ENCODE measurements at places on chromosomes 7 and 10. TPM values are rescaled to one million over a fixed set of nuclear protein-coding genes. Genes with fewer than 3 reads are reported as not detected.

DNA sequence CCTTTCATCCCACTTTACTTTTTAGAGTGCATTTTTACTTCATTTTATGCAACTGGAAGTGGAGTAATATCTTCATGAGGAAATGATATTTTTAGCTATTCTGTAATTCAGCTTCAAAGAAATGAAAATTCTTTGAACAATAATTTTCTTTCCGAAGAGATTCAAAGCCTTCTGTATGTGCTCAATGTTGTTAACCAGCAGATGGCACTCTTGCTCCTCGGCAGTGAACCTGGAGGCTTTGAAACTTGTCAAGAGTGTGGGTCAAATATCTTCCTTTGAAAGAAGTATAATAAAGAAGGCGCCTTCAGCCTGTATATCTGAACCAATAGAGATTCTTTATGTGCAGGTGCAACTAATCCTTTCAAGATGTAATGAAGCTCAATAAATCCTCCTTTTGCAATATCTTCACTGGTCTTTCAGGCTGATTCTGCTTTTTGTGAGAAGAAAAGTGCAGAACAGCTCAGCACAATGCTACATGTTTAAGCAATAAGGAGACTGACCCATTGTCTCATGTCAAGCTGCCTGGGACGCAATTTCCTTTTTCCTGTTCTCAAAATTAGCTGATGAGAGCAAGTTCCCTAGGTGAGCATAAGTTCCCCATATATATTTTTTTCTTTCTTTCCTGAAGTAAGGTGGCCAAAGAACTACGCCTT, 258.4 kb downstream of the SEMA3A start:
- no peaks in the 10 kb centered on the region for H3K4me1 ChIP-seq
- no peak overlapping the region for H3K4me3 ChIP-seq
- no peak overlapping the region for H3K27ac ChIP-seq
- H3K36me3 ChIP-seq = no peaks in the 10 kb centered on the region

UBE3C gene
- total RNA-seq = 55.5 TPM

GRCh38 chr10:92483539-92483938, 90.4 kb downstream of the IDE start:
- no peaks in the 10 kb centered on the region for H3K27me3 ChIP-seq
- peaks cover 34% of the 10 kb centered on the region for H3K36me3 ChIP-seq
- no peak for DNase-seq
- no peak overlapping the region for H3K4me3 ChIP-seq
- H3K27ac ChIP-seq = no peak overlapping the region
- no peaks in the 10 kb centered on the region for H3K4me1 ChIP-seq

DNA sequence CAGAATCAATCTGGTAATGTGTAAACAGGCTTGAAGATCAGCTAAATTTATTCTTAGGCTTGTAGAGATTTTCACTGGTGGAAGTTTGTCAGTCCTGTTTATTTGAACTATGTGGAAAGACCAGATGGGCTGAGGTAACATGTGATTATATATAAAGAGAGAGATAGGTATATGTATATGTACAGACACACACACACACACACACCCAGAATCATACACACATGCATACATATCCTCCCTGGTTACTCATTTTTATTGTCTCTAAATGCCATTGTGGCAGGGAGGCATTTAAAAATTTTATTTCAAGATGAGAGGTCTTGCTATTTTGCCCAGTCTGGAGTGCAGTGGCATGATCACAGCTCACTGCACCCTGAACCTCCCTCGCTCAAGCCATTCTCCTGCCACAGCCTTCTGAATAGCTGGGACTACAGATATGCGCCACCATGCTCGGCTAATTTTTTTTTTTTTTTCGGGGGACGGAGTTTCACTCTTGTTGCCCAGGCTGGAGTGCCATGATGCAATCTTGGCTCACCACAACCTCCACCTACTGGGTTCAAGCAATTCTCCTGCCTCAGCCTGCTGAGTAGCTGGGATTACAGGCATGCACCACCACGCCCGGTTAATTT, 78.1 kb upstream of the CYTH3 start:
- H3K4me1 ChIP-seq = peaks cover 17% of the 10 kb centered on the region
- no peak overlapping the region for H3K27ac ChIP-seq
- DNase-seq = no peak

DNA sequence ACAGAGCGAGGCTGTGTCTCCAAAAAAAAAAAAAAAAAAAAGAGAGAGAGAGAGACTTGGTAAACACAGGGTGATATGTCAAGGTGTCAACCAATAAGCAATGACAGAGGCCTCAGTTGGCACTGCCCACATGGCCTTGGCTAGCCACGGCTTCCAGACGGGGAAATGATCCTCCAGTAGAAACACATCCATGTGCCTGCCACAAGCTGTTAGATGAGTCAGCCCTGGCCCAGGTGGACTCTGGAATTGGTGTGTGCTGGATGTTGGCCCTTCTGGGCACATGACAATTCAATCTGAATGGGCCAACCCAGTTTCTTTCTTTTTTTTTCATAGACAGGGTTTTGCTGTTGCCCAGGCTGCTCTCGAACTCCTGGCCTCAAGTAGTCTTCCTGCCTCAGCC, 13.7 kb downstream of the RFC2 start:
- peaks cover 18% of the 10 kb centered on the region for H3K4me1 ChIP-seq
- no peak for DNase-seq
- no peak overlapping the region for H3K4me3 ChIP-seq

KLF14 gene
- not detected for total RNA-seq

DNA sequence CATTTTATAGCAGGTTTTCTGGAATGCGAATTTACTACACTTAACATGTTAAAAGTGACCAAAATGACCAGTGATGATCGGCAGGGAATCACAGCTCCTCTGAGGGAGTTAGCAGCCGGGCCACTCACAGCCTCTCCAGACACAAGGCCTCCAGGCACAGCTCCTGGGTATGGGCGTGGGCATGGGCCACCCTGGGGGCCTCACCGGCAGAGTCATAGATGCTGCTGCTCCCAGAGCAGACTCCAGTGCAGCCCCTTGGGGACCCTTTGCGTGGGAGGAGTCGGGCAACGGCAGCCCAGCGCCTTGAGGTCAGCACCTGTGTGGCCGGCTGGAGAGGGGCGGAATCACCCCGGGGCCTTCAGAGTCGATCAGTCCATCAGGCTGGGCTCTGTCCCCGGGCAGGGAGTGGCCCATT, 8.6 kb downstream of the KNDC1 start:
- no peaks in the 10 kb centered on the region for H3K4me1 ChIP-seq
- no peaks in the 10 kb centered on the region for H3K36me3 ChIP-seq
- no peak overlapping the region for H3K4me3 ChIP-seq
- no peaks in the 10 kb centered on the region for H3K27me3 ChIP-seq
- DNase-seq = no peak

GRCh38 chr10:9294132-9294663, 1239.7 kb downstream of the GATA3 start:
- no peak overlapping the region for H3K27ac ChIP-seq
- H3K36me3 ChIP-seq = no peaks in the 10 kb centered on the region
- H3K4me1 ChIP-seq = no peaks in the 10 kb centered on the region
- no peak for DNase-seq

APBB1IP gene
- total RNA-seq = 119 TPM

DNA sequence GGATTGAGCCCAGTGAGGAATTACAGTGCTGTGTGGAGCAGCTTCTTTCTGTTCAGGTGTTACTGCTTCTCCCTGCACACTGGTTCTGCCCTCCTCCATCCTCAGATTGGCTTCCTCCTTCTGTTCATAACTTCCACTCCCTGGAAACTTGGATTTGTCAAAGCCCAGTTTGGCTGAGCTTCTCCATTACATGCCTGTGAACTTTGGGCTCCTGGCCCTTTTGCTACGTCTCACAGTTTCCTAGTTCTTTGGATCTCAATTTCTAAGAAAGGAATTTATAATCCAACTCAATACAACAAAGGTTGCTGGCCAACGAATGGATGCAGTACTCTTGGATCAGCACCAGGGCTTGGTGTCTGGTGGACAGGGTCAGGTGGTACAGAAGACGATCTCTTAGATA, 318.1 kb downstream of the RPS24 start:
- H3K4me3 ChIP-seq = no peak overlapping the region
- no peak overlapping the region for H3K27ac ChIP-seq
- no peaks in the 10 kb centered on the region for H3K4me1 ChIP-seq
- DNase-seq = no peak

PLAC9 gene
- not detected for total RNA-seq

PRSS37 gene
- not detected for total RNA-seq

DNA sequence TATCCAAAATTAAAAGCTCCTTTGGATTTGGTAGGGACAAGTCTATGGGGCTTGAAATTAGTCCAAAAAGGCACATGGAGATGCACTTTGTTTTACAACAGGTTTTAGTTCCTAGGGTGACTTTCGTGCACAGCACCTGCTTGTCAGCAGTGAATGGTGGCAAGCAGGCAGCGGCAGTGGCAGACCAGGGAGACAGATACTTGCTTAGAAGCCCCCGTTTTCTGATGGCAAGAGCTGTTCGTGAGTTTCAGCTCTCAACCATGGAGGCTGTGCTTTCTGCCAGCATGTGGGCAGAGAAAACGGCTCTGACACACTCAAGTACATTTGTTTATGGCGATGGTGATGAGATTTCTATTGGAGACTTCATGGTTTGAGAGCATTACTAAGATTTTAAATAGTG, 61.7 kb upstream of the SHH start:
- H3K27ac ChIP-seq = no peak overlapping the region
- no peaks in the 10 kb centered on the region for H3K27me3 ChIP-seq
- DNase-seq = no peak
- H3K4me1 ChIP-seq = no peaks in the 10 kb centered on the region
- no peaks in the 10 kb centered on the region for H3K36me3 ChIP-seq

DNA sequence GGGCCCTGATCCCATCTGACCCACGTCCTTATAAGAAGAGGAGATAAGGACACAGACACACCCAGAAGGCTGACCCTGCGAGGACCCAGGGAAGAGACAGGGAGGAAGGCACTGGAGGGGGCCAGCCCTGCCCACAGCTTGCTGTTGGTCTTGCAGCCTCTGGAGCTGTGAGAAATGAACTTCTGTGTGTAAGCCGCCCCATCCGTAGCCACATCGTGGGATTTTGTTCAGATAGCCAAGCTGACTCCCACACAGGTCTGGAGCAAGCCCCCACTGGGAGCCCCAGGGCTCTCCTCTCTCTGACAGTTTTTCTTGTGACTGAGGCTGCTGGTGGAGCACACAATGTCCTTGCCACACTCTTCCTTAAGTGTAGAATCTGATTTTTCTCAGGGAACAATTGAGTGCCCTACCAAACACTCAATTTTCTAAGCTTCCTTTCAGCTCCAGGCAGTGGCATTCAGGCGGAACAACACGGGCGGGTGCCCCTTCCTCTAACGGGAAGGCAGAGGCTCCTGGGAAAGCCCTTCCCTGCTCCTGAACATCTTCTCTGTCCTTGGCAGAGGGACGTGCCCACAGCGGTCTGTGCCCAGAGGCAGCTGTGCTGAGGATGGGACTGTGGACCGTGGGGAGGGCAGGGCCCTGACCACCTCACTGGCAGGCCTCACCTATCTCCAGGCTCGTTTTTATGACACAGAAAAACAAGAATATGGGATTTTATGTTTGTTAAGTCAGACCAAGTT, 160.6 kb upstream of the SHH start:
- no peak overlapping the region for H3K27ac ChIP-seq
- no peak overlapping the region for H3K4me3 ChIP-seq
- H3K36me3 ChIP-seq = no peaks in the 10 kb centered on the region
- H3K27me3 ChIP-seq = no peaks in the 10 kb centered on the region
- H3K4me1 ChIP-seq = no peaks in the 10 kb centered on the region
- DNase-seq = no peak

DNA sequence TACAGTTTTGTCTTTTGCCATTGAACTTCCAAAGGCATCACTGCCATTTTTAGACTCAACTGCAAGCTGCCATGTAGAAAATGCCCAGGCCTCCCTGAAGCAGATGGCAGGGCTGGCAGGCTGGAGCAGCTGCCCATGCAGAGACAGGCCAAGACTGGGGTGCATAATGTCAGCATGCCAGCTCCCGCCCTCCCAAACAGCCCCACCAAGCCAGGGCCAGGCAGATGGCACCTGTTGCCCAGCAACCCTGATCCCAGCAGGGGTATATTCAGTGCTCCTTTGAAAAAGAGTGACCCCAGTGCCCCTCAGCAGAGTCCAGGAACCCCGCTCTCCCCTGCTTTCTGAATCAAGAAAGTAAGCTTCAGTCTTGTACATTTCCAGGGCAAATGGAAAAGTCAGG, 32.6 kb downstream of the VSTM4 start:
- H3K4me1 ChIP-seq = no peaks in the 10 kb centered on the region
- no peak overlapping the region for H3K27ac ChIP-seq
- DNase-seq = no peak
- no peak overlapping the region for H3K4me3 ChIP-seq
- H3K27me3 ChIP-seq = no peaks in the 10 kb centered on the region
- no peaks in the 10 kb centered on the region for H3K36me3 ChIP-seq

DNA sequence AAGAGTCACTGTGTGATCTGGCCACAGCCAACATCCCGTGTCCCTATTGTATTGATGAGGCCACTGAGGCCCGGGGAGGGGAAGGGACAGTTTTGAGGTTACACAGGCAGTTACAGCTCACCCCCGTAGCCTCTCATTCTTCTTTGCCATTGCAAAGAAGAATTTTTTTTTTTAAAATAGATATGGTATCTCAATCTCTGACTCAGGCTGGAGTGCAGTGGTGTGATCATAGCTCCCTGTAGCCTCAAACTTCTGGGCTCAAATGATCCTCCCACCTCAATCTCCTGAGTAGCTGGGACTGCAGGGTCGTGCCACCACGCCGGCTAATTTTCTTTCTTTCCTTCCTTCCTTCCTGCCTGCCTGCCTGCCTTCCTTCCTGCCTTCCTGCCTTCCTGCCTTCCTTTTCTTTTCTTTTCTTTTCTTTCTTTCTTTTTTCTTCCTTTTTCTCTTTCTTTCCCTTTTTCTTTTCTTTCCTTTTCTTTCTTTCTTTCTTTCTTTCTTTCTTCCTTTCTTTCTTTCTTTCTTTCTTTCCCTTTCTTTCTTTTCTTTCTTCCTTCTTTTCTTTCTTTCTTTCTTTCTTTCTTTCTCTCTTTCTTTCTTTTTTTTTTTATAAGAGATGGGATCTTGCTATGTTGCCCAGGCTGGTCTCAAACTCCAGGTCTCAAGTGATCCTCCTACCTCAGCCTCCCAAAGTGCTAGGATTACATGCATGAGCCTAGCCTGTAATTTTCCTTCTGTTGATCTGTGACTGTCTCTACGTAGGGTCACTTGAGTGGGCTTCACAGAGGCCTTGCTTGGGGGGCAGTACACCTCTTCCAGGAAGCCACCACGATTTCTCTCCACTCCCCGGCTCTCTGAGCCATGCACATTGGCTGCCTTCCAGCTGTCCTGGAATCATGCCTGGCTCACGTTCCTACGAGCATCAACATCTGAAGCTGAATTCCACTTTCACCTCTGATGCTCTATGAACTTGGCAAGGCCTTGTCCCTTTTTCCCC, 31.3 kb downstream of the TMEM270 start:
- H3K27ac ChIP-seq = no peak overlapping the region
- H3K27me3 ChIP-seq = no peaks in the 10 kb centered on the region
- DNase-seq = no peak

DNA sequence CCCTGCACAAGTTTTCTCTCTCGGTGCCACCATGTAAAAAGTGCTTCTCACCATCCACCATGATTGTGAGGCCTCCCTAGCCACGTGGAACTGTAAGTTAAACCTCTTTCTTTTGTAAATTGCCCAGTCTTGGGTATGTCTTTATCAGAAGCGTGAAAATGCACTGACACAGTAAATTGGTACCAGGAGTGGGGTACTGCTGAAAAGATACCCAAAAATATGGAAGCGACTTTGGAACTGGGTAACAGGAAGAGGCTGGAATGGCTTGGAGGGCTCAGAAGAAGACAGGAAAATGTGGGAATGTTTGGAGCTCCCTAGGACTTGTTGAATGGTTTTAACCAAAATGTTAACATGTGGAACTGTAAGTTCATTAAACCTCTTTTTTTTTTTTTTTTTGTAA, 15.6 kb upstream of the SLC13A1 start:
- no peaks in the 10 kb centered on the region for H3K36me3 ChIP-seq
- no peaks in the 10 kb centered on the region for H3K4me1 ChIP-seq
- H3K4me3 ChIP-seq = no peak overlapping the region
- H3K27ac ChIP-seq = no peak overlapping the region
- DNase-seq = no peak
